ENCODE measurements at places on chromosomes 3 and 15.

GRCh38 chr3:161017971-161018370 lies 87.2 kb downstream of the B3GALNT1 start:
- DNase-seq = no peak

- no peak for DNase-seq
Observed at GRCh38 chr3:195096053-195096452, 174.9 kb downstream of the XXYLT1 start.

- DNase-seq = no peak
Observed at GRCh38 chr15:73845507-73845906, 27.9 kb upstream of the TBC1D21 start.

- DNase-seq = no peak
Observed at GRCh38 chr3:37770938-37771918, 90.5 kb upstream of the CTDSPL start.

GRCh38 chr3:184679056-184679816 lies 32.6 kb downstream of the MAGEF1 start:
- no peak for DNase-seq

DNA sequence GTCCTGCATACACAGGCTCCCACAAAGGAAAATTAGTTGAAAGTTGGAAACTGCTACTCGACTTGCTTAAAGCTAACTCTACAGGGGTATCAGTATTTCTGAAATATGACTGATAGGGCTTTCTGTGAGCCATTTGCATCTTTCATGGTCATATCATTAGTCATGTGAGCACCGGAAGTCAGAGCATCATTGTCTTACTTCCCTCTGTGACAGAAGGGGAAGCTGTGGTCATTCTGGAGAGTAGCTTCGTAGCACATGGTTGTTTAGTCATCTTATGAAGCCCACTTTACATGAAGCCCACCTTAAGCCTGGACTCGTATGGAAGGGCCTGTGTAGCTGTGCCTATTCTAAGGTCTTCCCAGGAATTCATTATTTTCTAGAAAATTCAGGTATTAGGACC lies 69.0 kb downstream of the COL6A5 start:
- DNase-seq = no peak

GRCh38 chr3:32757618-32758374 lies 60.0 kb upstream of the TRIM71 start:
- no peak for DNase-seq

DNA sequence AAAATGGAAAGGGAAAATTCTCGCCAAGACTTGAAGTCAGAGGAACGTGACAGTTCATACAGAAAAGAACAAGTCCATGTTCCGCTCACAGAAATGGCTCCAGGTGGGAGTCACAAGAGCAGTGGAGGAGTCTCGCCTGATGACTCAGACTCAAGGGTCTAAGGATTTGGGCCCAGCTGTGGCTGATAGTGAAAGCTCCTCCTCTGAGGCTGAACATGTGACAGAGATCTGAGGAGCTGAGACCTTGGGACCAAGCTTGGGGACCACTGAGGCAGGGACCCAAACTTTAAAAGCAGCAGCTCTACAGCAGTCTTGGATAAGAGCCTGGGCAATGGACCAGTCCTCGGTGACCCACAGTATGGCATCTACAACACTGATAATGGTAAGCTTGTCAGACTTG lies 9.3 kb upstream of the VEPH1 start:
- DNase-seq = no peak

GRCh38 chr15:57586661-57587424 lies 4.9 kb upstream of the MYZAP start:
- no peak for DNase-seq

GRCh38 chr15:49530092-49530491 lies 90.5 kb downstream of the FAM227B start:
- DNase-seq = no peak

DNA sequence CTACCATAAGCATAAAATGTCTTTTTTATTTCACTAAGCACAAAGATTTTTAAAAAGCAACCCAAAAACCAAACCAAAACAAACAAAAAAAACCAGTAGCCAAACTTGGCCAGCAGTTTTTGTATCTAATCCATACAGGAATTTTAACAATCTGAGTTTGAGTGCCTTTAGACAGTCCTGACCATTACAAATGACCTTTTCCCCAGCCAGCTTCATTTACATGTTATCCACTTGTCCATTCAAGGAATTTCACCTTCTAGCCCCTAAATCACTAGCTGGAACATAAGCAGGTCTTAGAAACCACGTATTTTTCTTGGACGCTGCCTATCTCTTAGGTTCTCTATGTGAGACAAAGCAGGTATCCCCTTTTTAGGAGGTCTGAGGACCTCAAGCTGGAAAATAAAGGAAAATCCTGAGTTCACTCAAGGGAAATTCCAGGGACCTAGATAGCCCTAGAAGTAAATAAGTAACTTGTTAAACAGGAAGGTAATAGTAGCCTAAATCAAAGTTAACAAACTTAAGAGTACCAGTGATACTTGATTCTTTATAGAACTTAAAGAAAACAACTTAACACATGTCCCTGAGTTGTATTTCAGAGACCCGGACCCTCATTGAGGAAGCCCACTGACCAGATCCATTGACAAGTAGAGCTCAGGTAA lies 34.2 kb downstream of the CIP2A start:
- DNase-seq = no peak

DNA sequence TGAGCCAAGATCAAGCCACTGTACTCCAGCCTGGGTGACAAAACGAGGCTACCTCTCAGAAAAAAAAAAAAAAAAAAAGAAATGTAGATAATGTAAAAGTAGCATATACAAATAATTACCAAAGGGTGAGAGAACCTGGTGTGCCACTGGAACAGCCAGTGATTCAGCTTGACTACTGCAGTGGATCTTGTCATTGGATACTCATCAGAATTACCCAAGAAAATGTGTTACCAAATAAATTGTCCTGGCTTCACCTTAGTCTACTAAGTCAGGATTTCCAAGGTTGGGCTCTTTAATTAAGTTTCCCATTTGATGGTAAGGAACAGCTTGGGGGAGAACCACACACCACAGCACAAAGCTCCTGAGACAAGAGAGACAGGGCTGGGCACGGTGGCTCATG lies 1.5 kb downstream of the NICN1 start:
- no peak for DNase-seq

DNA sequence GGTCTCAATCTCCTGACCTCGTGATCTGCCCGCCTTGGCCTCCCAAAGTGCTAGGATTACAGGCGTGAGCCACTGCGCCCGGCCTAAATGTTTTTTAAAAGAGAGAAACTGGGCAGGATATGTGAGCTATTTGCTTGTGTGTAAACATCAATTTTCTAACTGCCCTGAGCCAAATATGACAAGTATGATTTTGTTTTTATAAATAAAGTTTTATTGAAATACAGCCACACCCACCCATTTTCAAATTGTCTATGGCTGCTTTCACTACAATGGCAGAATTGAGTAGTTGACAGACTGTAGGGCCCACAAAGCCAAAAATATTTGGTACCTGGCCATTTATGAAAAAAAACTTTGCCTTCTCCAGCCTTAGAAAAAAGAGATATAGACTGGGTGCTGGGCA lies 15.9 kb upstream of the HDC start:
- no peak for DNase-seq

DNA sequence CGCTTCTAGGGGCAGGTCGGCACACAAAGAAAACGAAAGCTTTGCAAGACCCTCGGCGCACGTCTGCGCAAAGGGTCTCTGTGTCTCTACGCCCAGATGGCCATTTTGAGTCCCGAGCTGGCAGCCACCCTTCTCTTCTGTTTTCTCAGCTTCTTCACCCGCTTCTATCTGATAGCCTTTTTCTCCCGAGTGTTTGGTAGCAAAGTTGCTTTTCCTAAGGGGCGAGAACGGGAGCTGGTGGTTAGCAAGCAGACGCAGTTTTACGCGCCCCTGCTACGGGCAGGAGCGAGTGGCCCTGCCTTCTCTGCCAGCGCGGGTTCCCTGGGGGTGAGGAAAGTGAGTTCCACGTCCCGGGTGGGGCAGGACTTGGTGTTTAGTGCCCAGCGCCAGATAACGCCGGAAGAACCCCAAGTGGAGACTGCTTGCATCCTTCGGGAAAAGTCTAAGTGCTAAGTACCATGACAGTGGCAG lies 2.9 kb upstream of the MKRN2 start:
- no peak for DNase-seq

DNA sequence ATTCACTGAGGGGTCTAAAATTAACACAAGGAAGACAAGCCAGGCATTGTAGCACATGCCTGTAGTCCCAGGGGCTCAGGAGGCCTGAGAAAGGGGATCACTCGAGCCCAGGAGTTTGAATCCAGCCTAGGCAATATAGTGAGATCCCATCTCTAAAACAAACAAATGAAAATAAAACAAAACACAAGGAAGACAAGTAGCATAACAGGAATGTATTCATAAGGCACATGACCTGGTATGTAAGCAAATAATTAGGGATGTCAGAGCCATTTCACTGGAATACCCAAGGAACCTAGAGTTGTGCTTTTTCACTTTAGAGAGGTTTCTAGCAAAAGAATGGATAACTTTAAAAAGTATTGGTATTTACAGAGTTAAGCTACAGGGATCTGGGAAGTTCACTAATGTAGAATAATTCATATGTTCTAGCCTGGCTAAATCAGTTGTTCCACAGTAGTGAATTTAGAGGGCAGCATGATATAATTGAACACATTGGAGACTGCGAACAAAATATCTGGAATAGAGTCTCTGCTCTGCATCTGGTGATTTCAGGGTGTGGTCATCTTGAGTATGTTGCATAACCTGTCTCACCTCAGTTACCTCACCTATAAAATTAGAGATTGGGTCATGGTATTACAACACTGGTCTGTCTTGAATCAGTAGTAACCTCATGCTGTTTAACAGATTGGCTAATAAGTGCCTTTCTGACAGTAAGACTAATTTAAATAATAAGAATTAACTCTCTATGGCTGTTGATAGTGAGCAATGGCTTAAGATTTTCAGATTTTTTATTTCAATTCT lies 9.3 kb downstream of the GRAMD1C start:
- no peak for DNase-seq

- no peak for DNase-seq
Observed at GRCh38 chr3:157958457-157958856, 147.8 kb downstream of the SHOX2 start.

DNA sequence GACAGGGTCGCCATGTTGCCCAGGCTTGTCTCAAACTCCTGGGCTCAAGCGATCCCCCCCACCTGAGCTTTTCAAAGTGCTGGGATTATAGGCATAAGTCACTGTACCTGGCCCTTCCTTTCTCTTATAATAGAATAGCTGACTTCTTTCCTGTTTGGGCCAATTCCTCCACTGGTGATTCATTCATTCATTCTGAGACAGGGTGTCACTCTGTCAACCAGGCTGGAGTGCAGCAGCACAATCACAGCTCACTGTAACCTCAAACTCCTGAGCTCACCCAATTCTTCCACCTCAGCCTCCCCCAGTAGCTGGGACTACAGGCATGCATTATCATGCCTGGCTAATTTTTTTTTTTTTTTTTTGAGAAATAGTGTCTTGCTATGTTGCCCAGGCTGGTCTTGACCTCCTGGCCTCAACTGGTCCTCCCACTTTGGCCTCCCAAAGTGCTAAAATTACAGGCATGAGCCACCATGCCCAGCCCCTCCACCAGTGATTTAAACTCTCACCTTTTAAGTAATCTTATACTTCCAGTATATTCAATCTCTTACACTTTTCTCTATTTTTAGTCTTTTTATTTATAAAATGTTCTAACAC lies 20.9 kb downstream of the GNB4 start:
- no peak for DNase-seq

- DNase-seq = no peak
Observed at GRCh38 chr3:32836601-32837000, 18.8 kb downstream of the TRIM71 start.

DNA sequence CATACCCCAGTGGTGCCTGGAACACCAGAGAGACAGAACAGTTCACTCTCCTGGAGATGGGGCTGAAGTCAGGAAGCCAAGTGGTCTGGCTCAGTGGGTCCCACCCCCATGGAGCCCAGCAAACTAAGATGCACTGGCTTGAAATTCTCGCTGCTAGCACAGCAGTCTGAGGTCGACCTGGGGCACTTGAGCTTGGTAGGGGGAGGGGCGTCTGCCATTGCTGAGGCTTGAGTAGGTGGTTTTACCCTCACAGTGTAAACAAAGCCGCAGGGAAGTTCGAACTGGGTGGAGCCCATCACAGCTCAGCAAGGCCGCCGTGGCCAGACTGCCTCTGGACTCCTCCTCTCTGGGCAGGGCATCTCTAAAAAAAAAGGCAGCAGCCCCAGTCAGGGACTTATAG lies 272.0 kb downstream of the KLF13 start:
- no peak for DNase-seq

DNA sequence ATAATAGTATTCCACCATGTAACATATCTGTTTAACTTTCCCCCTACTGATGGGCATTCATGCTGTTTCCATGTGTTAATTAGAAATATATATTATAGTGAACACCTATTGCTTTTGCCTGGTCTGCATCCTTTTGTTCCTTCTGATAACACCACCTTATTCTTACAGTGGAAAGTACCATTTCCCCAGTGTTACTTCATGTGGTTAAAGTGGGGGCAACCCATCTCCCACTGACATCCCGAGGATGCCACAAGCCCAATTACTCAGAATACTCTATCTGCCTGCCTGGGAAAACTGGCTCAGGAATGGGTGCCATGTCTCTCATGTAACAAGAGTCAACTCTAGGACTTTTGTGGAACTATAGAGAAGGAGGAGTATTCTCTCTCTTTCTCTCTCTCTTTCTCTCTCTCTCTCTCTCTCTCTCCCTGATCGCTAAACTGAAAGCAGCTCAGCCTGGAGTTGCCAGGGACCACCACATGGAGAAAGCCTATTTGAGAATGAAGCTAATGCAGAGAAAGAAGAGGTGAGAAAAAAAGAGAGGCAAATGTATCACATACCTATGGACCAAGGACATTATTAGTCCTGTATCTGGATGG lies 66.4 kb upstream of the PPIB start:
- no peak for DNase-seq

- DNase-seq = no peak
Observed at GRCh38 chr3:116300226-116300625, 145.1 kb downstream of the LSAMP start.

DNA sequence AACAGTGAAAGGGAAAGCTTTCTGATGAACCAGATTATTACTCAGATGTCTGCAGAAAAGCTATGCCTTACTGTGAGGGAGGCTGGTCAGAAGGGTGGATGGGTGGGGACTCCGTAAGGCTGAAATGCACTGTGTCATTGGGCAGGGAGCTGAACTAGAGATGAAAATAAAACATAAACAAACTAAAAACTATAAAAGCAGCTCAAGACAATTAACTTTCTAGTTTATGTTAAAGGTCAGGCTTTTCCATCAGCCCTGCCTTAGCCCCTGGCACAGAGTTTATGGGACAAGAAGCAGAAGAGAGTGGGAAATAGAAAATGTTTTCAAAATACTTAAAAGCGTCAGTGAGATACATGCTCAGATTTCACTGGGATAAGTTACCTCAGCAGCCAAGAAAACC lies 310.0 kb upstream of the UBE2E2 start:
- no peak for DNase-seq

- DNase-seq = no peak
Observed at GRCh38 chr3:182782149-182782548, 11.2 kb upstream of the ATP11B start.

- no peak for DNase-seq
Observed at GRCh38 chr3:138072796-138073195, 42.6 kb downstream of the DZIP1L start.

GRCh38 chr3:171248426-171249111 lies 211.6 kb downstream of the TNIK start:
- no peak for DNase-seq

GRCh38 chr15:65375871-65376607 lies 1.8 kb downstream of the IGDCC3 start:
- DNase-seq = no peak

GRCh38 chr3:101913168-101913567 lies 63.9 kb downstream of the NFKBIZ start:
- no peak for DNase-seq
